ENCODE measurements at places on chromosomes 12 and 14.

DNA sequence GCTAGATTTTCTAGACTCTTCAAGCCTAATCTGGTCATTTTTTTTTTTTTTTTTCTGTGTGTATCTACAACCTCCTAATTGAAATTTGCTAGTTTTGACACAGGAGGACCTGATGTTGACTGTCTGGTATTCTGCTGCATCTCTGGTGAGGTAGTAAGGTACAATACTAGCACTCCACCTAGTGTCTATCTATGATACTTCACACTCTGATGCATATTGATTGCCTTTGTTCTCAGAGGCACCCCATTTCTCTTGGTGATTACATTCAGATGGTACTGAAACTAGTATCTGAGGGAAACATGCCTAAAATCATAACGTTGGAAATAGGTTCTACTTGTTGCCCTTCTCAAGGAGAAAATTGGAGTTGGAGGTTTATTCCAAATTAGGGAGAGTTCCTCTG lies 930.5 kb upstream of the NOVA1 start:
- DNase-seq, result peak; percentile 26

DNA sequence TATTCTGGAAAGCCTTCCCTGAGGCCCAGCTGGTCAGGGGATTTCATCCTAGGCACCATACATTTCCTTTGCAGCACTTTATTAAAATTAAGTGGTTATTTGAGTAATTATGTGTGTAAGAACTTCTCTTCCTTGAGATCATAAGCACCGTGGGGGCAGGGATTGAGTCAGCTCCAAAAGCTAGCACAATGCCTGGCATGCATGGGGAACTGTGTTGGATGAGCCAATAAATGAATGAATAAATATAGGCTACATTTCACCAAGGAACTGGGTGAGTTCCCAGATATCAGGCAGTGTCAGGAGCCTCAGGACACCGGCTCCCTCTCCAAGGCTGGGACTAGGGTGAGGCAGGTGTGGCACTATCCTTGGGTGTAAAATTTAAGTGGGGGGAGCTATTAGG lies 82.8 kb upstream of the FBXO21 start:
- no peak for DNase-seq

DNA sequence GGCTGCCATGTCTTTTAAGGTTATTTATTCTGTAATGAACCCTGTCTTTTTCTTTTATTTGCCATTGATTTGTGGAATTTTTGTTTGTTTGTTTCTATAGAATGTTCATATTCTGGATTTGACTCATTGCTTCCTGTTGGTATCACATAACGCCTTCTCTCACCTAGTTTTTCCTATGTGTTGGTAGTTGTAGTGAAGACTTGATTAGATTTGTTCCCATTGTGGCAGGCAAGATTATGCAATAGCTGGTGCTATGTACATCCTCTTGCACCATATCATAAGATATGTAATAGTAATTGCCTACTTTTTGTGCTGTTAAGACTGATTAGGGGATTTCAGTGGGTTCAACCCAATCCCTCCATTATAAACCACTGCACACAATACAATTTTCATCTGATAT lies 3.9 kb upstream of the KRT6B start:
- no peak for DNase-seq

DNA sequence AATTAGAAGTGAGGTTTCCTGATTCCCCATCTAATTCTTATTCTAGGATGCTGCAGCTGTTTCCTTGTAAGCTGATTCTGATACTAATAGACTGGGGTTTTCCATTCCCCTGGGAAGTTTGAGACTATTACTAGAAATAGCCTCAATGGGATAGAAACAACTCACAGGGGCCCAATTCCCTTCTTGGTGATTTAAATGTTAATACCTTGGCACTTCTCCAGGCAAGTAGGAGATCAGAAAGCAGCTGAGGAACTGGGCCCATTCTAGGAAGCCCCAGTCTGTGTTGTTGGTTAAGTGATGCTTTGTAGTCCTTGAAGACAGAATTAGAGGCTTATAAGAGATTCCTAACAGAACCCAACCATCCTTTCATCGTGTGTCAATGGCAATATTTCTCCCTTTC lies 407.0 kb upstream of the SEL1L start:
- no peak for DNase-seq

DNA sequence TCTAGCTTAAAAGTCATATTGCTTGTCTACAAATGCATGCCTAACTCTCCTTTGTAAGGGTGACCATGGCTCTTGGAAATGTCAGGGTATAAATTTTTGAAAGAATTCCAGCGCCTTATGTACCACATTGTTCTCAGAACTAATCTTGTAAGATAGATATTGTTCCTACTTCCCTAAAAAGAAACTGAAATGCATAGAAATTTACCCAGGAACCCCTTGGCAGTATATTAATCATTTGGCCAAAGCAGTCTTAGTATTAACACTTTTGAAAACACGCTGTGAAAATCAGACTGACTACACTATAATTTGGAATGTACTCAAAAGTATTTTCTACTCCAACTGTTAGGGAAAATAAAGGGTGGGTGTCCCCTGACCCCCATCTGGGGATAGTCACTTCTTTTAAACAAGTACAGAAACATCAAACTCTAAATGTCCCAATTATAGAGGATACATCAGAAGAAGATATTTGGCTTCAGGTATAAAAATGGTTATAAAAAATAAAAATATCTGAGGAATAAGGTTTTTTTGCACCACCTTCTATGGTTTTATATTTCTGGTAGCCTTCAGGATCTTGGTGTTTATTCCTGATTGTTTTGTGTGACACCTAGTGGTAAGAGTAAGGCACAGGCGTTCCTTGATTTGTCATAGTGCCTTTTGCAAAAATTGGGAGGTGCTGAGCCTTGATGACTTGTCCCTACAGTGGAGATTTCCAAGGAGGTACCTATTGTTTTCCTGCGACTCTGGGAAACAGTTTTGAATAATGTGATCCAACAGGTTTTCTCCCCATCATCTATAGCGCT lies 2.2 kb upstream of the NFKBIA start:
- peak; percentile 39 for DNase-seq

DNA sequence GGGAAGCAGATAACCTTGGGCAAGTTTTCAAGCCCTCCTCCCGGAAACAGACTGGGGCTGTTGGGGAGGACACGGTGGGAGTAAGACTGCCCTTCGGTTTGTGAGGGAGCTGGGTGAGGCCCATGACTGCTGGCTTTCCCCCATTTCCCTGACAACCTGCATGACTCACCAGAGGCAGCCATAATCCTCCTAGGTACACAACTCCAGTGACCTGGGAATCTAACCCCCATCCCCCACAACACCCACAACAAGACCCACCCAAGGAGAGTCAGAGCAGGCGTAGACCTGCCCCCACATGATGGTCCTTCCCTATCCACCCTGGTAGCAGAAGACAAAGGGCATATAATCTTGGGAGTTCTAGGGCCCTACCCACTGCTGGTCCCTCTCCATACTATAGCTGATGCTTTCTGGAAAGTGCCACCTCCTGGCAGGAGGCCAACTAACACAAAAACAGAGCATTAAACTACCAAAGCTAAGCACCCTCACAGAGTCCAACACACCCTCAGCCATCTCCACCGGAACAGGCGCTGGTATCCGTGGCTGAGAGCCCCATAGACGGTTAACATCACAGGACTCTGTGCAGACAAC lies 14.8 kb downstream of the DDX24 start:
- DNase-seq, result no peak

DNA sequence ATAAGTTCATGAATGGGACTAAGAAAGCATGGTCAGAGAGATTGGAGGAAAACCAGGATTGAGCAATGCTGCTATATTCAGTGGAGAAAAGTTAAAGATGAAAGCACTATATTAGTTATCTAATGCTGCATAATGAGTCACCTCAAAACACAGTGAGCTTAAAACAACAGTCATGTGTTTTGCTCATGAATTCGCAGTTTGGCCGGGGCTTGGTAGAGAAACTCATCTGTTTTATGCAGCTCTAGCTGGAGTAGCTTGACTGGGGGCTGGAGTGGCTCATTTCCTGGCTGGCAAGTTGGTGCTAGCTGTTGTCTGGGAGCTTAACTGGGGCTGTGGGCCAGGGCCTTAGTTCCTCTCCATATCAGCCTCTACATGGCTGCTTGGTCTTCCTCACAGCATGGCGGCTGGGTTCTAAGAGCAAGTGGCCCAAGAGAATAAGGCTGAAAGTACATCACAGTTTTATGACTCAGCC lies 90.1 kb downstream of the ADCK1 start:
- DNase-seq, result peak; percentile 40

DNA sequence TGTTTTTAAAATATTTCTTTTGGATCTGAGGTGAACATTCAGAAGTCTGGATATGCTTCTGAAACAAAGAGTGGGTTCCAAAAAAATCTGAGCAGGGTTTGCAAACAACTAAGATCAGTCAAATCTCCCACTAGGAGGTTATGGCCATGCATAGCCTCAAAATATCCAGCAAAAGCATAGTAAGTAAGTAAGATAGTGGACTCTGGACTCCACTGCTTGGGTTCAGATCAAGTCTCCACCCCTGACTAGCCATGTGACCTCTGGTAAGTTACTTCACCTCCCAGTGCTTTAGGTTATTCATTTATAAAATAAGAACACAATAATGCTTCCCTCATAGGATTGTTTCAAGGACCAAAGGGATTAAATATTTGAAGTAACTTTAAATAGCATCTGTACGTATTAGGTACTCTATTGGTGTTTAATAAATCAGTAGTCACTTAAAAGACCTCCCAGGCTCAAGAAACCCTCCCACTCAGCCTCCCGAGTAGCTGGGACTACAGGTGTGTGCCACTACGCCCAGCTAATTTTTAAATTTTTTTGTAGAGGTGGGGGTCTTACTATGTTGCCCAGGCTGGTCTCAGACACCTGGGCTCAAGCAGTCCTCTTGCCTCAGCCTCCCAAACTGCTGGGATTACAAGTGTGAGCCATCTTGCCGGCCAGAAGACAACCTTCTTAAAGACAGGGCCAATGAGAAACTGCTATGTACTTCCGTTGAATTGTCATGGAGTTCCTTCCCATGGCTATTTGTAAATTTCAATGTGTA lies 95.7 kb upstream of the SOX5 start:
- no peak for DNase-seq

- no peak for DNase-seq
Observed at GRCh38 chr14:22929961-22930364, 787 bp upstream of the PRMT5 start.

DNA sequence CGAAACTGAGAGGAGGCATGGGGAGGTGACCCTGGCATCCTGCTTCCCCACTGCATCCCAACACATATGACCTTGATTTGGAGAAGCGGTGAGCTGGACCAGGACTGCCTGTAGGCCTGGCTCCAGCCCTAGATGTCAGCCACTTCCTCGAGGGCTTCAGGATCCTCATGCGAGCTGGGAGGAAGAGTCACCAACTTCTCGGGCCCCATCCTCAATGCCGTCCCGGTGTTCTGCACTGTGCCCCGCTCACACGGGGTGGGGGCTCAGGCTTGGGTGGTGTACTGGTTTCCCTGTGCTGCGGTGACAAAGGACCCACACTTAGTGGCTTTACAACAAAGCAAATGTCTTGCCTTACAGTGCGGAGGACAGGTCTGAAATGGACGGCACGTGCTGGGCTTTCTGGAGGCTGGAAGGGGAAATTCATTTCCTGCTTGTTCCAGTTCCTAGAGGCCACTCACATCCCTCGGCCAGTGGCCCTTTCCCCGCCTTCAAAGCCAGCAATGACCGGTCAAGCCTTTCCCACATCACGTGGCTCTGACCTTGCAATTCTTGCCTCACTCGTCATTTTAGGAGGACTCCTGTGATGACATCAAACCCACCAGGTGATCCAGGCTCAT lies 298.1 kb upstream of the RTL1 start:
- no peak for DNase-seq

DNA sequence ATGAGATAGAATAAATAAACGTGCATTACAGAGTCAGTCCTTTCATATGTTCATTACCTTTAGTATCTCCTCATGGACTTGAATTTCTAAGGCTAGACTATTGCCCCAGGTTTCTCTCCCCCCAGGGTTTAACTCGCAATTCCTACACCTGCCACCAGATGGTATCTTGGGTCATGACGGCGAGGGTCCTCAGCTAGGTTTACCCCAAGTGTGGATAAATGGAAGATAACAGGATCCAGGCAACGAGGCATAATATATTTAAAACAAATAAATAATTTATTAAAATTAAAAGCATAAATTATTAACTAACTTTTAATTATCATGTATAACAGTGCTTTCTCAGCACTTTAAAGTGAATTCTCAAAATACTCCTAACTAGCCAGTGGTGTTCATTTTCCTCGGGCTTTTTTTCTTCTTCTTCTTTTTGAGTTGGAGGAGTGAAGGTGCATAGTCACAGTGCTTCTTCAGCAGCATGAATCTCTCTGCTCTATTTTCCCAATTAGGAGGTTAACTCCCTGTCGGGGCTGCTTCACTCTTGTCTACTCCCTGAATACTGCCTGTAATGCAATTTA lies 243.5 kb upstream of the CAND1 start:
- DNase-seq, result peak; percentile 13

DNA sequence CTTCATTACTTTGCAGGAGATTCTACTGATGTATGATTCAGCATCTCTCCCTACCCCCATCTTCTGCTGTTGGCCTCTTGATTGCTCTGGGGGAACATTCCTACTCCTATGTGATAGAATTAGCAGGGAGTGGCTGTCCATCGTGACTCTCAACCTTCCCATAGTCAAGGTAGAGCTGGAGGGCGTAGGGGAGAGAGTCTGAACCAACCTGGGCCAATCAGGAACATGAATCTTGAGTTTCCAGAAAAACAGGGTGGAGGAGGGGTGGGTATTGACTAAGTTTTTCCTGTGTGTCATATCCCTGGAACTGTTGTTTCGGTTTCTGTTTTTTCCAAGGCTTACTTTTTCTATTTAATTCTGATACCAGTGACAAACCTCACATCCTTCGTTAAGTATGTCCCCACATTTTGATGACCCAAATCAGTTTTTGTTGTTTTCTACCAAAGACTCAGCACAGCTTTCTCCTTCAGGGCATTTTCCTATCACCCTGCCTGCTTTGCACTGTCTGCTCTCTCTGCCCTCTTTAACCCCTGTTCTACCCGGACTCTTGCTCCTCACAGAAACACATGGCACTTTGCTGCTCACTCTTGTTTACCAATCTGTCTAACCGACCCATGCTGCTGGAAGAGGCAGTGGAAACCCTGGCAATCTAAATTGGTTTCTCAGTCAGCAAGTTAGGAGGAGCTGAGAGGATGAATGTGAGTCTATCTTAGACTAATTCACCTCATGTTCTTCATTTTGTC lies 1428.3 kb downstream of the AACS start:
- DNase-seq, result peak; percentile 52

- peak; percentile 8 for DNase-seq
Observed at GRCh38 chr12:114888448-114888847, 204.5 kb upstream of the TBX3 start.

DNA sequence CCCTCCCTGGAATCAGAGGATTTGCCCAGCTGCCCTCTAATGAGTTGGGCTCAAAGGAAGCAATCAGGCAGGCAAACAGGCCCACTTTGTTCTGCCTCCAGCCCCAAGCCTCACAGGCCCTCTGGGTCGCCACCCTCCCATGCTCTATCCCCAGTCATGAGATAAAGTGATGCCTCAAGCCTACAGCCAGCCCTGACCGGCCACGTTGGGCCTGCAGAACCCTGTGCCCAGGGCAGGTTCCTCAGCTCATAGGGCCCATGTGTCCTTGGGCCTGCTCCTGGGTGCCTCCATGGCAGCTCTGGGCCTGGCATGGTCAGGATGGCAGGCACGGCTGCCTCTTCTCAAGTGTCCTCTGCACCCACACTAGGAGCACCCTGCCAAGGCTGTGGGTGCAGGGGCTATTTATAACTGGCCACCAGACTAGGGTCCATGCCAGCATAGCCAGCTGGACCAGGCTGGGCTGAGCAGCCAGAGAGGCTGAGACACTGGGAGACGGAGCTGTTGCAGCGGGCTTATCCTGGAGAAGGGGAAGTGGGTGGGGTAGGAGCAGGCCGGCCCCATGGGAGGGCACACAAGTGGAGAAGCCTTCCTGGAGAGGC lies 20.2 kb downstream of the HDAC7 start:
- no peak for DNase-seq

GRCh38 chr12:131683266-131684014 lies 27.4 kb upstream of the SFSWAP start:
- no peak for DNase-seq
